ENCODE measurements at places on chromosomes 7 and 10. TPM values are rescaled to one million over a fixed set of nuclear protein-coding genes. Genes with fewer than 3 reads are reported as not detected.

MRLN gene
- not detected for total RNA-seq

- no peak for DNase-seq
Observed at GRCh38 chr7:107788216-107788615, 14.8 kb downstream of the SLC26A3 start.

HOXA2 gene
- total RNA-seq, result not detected

SCD gene
- total RNA-seq, result 98.9 TPM

GRCh38 chr7:101947899-101948298, 130.5 kb downstream of the CUX1 start:
- no peak for DNase-seq

IGFBP3 gene
- 370 TPM for total RNA-seq

GRCh38 chr7:48042216-48042615, 6.9 kb downstream of the C7orf57 start:
- DNase-seq, result no peak

GRCh38 chr7:78746301-78746700, 707.2 kb downstream of the MAGI2 start:
- DNase-seq, result no peak

- DNase-seq, result no peak
Observed at GRCh38 chr10:20334559-20334958, 518.3 kb downstream of the PLXDC2 start.

Measured in Caki2 (cell line).